ENCODE measurements at places on chromosomes 16 and 17.

- H3K4me1 ChIP-seq, result no peaks in the 10 kb centered on the region
- no peak for DNase-seq
- H3K27ac ChIP-seq, result no peak overlapping the region
- H3K4me3 ChIP-seq, result no peak overlapping the region
- no peaks in the 10 kb centered on the region for H3K27me3 ChIP-seq
Observed at GRCh38 chr17:70825321-70826125, 656.2 kb downstream of the KCNJ2 start.

DNA sequence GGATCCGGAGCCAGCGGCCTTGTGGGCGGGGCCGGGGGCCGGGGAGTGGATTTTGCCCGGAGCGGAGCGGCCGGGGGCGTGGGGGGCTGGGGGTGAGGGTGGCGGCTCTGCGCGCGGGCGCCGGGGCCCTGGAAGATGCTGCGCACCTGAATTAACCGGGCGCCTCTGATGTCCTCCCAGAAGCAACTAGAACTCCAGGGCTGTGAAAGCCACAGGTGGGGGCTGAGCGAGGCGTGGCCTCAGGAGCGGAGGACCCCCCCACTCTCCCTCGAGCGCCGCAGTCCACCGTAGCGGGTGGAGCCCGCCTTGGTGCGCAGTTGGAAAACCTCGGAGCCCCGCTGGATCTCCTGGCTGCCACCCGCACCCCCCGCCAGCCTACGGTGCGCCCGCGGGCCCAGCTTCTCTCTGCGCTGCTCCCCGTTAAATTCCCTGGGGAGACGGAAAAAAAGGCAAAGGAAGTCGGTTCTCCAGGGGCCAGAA, 549 bp downstream of the SLC26A11 start:
- peaks cover 39% of the 10 kb centered on the region for H3K4me1 ChIP-seq
- no peaks in the 10 kb centered on the region for H3K27me3 ChIP-seq
- peak; percentile 54 for DNase-seq

DNA sequence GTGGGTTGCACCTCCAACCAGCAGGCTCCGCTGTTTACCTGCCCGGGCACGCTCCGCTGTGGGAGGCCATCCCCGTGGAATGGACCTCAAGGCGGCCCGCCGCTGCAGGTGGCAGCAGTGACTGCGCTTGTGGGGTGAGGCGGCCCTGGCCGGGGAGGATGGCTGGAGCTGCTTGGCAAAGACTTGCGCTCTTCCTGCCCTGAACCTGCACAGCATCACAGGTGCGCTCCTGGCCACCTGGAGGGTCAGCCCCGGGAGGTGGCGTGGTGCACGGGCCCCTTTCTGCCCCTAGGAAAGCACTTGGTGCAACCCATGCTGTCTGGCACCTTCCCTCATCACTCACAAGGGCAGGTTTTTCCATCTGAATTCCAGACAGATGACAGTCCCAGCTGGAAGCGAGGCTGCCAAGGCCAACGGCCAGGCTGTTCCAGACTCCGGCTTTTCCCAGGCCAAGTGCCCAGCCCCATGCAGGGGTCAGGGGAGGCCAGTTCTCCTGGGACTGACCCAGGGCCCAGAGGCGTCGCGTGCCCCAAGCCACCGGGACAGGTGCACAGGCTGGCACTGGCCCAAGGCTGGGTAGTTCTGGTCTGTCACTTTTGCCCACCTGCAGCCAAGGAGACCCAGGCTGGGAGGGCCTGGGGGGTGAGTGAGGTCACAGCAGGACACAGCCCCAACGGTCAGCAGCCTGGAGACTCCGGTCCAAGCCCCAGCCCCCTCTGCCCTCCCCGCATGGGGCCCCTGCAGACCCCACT, 13.3 kb downstream of the UTS2R start:
- H3K4me3 ChIP-seq, result no peak overlapping the region
- H3K4me1 ChIP-seq, result peaks cover 5% of the 10 kb centered on the region
- no peak for DNase-seq
- H3K27ac ChIP-seq, result no peak overlapping the region

- H3K4me1 ChIP-seq, result peaks cover 11% of the 10 kb centered on the region
- no peak overlapping the region for H3K4me3 ChIP-seq
- H3K27ac ChIP-seq, result peak overlapping the region; percentile 38
- peaks cover 37% of the 10 kb centered on the region for H3K36me3 ChIP-seq
Observed at GRCh38 chr17:40264458-40265185, 23.1 kb upstream of the CDC6 start.

All from activated T-cell treated with anti-CD3 and anti-CD28 coated beads, Interleukin-2, amount 50 U/mL, for 24 hours (primary cell).